NCI-H1105 treated with DMSO at 0.1 percent for 48 hours (cell line): ENCODE measurements at places on chromosomes 4 and X.
A peak's percentile ranks its signal among the peaks of the same experiment; 100 is the strongest.

DNA sequence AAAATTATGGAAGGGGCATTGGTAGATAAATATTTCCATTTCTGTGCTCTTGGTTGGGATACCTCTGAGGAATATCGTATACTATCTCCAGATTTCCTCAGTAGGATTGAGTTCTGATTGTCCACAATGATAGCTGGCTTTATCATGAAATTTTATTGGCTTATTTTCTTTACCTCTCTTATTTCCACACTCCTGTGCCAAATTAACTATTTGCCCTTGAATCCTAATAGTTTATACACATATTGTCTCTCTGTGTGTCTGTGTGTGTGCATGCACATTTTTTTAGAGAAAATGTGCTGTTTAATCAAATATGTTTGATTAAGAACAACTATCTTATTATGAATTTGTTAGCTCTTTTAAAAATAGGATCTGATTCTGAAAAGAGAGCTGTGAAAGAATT, 271.6 kb downstream of the DTHD1 start:
- no peak for DNase-seq

DNA sequence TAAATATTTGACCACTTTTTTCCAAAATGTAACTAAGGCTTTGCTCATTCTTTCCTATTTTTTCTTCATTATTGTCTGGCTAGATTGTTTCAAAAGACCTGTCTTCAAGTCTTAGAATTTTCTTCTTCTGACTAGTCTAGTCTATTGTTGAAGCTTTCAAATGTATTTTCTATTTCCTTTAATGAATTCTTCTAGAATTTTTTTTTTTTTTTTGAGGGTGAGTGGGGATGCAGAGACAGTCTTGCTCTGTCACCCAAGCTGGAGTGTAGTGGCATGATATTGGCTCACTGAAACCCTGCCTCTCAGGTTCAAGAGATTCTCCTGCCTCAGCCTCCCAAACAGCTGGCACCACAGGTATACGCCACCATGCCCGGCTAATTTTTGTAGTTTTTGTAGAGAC, 141.4 kb downstream of the TET2 start:
- DNase-seq: no peak

GRCh38 chr4:168383510-168383909, 65.0 kb upstream of the DDX60 start:
- DNase-seq: peak; percentile 7

DNA sequence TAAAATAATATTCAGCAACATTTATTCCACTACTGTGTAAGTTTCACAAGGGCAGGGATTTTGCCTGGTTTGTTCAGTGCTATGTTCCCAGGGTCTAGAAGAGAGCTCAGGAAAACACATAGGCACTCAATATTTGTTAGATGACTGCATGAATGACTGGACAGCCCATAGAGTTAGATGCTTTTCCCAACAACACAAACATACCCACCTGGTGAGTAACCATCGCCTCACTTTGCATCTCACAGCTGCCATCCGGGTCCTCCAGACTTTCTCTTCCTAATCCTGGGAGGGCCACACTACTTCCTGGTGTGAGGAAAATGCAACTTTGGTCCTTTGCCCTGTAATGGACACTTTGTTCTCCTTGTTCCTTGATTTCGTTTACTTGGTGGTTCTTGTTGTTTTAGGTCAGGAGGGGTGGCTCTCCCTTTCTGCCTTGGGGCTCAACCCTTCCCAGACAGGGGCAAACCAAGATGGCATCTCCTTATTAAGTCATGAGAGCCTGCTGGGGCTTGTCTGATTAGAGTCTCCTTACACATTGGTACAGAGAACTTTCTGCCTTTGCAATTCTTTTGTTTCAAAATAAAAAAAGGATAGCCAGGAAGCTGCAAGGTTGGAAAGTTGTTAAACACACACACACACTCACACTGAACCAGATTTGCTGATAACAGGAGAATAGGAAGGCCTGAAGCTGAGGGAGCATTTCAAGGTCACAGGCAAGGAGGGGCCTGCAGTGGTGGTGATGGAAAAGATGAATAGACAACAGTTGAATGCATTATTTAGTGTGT, 190.6 kb downstream of the MID1IP1 start:
- no peak for DNase-seq

GRCh38 chr4:122665161-122665929, 44.5 kb upstream of the IL21 start:
- no peak for DNase-seq

DNA sequence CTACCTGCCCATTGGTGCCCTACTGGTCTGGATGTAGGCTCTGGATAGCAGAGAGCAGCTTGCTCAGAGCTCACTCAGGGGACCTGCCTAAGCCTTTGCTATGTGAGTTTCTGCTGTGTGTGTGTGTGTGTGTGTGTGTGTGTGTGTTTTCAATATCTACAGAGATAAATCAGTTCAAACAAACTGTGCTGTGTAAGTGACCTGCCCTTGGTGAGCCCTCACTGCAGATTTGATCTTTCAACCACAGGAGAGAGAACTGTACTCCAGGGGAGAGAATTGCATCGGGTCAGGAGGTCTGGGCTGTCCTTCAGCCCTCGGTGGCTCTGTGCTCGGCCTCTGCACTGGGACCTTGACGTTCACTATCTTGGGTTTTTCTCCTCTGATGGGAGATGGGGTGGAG, 35.0 kb upstream of the CDKN2AIP start:
- no peak for DNase-seq

- DNase-seq: no peak
Measured at GRCh38 chrX:41688835-41689234, at the start of gene GPR34. Gene GPR34 (plus strand): TSS chrX:41688973. CDS start chrX:41695634, 6,661 bp downstream.

DNA sequence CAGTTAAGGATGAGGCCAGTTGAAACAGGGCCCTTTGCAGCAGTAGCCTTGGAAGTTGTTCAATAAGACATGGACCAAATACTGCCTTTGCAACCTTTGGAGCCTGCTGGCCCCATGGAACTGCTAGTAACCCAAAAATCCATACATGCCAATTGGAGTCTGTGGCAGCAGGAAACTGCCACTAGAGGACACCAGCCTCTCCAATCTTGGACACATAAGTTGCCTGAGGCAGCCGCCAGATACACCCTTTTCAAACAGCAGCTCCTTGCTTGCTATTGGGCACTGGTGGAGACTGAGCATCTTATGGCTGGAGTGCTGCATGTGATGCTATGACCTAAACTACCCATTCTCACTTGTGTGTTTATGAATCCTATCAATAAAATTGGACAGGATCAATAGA, 14.8 kb upstream of the LAP3 start:
- no peak for DNase-seq

GRCh38 chr4:73420615-73421014, 15.4 kb upstream of the AFP start:
- DNase-seq: no peak

- DNase-seq: no peak
Measured at GRCh38 chr4:9923195-9923812, 98.0 kb downstream of the SLC2A9 start.

DNA sequence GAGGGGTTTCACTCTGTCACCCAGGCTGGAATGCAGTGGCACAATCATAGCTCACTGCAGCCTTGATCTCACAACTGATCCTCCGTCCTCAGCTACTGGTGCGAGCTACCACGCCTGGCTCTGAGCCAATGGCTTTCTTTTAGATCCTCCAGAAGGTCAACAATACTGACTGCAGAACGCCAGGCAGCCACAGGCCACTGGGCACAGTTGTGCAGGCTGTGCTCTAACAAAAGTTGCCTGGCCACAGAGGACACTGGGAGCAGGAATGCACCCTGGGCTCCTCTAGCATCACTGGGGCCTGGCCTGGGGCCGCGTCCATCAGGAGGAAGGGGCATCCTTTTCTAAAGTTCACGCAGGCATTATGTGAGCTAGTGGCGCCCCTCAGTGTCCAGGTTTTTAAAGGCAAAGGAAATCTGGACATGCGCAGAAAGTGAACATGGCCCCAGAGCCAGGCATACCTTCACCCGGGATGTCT, 14.9 kb upstream of the PORCN start:
- DNase-seq: peak; percentile 7

DNA sequence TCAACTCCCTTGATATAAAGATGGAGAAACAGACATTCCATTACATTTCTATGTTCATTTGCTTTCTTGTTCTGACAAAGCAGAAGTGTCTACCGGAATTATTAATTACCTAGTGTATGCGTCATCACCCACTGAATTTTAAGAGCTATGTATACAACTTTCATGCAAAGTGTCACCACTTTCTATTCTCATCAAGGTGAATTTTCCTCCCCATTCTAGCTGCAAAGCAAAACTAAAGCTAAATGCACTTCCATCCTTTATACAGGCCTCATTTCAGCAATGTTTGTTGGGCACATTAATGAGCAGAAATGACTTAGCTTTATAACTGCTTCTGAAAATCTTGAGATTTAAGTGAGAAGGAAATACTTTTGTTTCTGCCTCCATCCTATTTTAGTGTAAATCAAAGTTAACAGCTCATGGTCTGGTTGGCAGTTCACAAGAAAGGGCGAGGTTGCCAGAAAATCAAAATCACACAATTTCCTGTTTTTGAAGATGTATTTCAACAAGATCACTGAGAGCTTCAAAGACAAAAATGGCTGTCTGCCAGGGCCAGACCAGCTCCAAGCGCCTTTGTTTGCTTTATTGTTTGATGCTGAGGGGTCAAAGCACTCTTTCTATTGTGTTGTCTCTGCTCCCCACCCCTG, 7.2 kb upstream of the FAM9C start:
- DNase-seq: no peak

DNA sequence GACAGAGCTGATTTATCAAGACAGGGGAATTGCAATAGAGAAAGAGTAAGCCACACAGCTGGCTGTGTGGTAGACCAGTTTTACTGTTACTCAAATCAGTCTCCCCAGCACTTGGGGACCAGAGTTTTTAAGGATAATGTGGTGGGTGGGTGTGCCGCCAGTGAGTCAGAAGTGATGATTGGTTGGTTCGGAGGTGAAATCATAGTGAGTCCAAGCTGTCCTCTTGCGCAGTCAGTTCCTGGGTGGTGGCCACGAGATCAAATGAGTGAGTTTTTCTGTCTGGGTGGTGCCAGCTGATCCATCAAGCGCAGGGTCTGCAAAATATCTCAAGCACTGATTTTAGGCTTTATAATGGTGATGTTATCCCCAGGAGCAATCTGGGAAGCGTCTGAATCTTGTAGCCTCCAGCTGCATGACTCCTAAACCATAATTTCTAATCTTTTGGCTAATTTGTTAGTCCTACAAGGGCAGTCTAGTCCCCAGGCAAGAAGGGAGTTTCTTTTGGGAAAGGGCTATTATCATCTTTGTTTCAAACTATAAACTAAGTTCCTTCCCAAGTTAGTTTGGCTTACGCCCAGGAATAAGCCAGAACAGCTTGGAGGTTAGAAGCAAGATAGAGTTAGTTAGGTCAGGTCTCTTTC, 44.0 kb upstream of the PPP1R2C start:
- no peak for DNase-seq

GRCh38 chr4:105092356-105092755, 54.3 kb upstream of the TET2 start:
- peak; percentile 56 for DNase-seq

DNA sequence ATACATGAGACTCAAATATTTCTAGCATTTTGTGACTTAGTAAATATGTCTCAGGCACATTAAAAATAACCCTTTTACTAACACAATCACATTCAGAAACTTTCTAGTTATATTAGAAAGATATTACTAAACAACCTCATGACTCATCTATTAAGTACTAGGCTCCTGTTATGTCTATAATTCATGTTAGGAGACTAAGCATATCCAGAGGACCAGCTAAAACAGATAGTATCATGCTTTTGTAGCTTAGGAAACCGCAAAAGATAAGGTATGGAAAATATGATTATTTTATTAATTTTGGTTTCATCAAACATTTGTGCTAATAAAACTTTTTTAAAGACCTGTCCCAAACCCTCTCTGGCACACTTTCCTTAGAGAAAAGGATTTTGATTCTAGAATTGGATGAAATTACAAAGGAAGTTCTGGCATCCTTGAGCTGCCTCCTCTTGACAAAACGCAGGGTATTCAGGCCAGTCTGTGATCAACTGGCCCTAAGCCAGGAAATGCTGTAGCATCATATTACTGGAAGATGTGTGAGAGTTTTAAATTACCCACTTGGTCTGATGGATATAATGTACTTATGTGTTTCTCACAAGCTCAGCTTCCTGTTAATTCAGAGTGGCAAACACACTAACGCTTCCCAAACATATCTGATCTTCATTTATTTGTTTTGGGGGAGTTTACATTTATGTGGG, 60.4 kb downstream of the NRK start:
- DNase-seq: peak; percentile 78

- DNase-seq: no peak
Measured at GRCh38 chrX:13742397-13743176, 8.0 kb downstream of the OFD1 start.

GRCh38 chr4:113941836-113942235, 37.6 kb downstream of the ARSJ start:
- DNase-seq: no peak

GRCh38 chrX:133668225-133668931, 253.1 kb upstream of the GPC4 start:
- DNase-seq: no peak

- no peak for DNase-seq
Measured at GRCh38 chrX:151725338-151725614, 9.3 kb upstream of the CNGA2 start.

DNA sequence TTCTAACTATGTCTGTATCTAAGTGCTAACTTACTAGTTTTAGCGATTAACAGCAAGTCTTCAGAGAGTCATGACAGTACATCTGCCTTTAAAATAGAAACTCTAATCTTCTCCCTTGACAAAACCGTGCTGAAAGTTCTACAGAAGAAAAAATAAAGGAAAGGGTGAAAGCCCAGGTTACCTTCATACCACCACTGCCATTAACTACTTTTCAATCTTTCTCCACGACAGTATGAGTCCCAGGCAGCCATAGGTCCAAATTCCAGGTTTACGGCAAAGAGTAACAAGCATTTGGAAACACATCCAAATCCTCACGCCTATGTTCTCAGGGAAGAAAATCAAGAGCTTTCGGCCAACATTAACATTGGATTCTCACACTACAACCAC, 12.4 kb upstream of the ZCCHC13 start:
- peak; percentile 55 for DNase-seq

DNA sequence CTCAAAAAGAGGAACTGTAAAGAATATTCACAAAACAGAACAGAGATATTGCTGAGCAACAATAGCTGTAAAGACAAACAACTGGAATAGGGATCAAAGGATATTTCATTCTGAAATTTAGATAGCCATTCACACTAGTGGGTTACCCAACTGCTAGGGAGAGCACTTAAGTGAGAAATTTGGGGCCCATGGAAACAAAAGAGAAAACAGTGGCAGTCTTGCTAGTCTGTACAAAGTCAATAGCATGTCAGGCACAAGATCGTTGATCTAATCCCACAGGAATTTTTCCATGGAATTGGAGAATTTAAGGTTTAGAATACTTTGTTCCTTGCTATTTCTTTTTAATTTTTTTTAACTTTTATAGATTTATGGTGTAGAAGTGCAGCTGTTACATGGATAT, 467.0 kb downstream of the PCDH18 start:
- DNase-seq: no peak

DNA sequence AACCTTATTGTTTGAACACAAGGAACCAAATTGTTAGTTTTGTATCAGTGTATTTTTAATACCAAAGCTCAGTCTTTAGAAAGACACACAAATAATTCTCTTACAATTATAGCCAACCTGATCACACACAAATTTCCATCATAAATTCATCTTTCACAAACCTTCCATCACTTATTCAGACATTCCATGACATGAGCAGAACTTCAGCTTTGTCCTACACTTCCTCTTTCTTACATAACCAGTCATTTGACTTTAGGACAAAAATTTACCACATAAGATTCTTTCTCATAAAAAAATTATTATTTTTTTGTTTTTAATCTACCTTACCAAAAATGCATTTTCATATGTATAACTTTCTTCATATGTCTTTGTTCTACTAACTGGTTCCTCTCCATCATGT, 312.2 kb downstream of the GALNTL6 start:
- no peak for DNase-seq
